ENCODE measurements at places on chromosomes 11 and 22. TPM values are rescaled to one million over a fixed set of nuclear protein-coding genes. Genes with fewer than 3 reads are reported as not detected.

DNA sequence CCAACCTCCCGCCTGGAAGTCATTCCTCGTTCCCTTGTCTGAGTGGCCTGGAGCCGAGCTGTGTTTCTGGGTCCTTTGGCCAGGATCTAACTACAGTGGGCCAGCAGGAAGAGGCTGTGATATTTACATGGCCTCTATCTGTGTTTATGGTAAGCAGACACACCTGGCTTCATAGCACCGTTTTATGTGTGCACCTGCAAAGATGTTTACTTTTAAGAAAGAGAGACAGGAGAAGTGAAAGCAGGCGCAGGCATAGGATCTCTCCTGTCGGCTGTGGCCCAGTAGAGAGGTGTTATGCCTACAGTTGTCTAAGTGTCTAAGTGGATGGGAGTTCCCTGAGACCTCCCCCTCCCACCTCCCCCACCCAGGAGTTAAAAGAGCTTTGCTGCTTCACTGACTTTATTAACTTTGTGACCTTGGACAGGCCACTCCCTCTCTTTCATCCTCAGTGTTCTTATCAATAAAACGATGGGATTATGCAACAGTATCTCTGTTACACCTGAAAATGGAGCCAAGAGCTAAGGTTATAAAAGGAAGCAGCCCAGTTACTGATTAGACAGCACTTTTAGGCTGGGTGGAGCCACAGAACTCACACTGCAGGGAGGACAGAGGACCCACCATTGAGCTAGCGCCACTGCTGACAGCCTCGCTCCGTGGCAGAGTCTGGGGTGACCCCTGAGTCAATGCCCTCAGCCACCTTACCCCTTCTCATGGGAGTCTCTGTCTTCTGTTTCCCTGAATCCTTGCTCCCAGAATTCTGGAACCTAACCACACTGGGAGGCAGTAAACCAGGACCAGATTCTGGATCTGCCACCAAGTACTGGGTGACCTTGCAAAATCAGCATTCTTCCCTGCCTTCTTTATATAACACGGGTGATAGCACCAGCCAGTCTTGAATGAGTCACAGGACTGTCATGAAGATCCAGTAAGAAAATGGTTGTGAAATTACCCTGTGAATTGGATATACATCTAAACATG is 22.0 kb downstream of the ST14 start:
- no peak for DNase-seq

- peak; percentile 68 for DNase-seq
These were observed 52.9 kb downstream of the UVRAG start for GRCh38 chr11:75867778-75868374.

DNA sequence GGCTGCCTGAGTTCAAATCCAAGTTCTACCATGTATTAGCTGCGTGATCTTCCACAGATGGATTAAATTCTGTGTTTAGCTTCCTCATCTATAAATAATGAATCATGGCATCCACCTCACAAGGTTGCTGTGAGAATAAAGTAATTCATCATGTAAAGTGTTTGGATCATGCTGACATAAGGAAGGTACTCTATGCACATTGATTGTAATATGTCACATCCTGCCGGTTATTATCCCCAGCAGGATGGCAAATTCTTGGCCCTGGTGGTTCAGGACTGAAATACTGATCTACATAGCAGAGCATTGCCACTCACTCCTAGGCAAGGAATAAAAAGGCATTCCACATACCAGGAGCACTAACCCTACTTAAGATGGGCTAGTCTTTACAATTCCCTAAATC is 40.8 kb downstream of the LGR4 start:
- DNase-seq = peak; percentile 85

- DNase-seq = no peak
These were observed 4.2 kb downstream of the PDE2A start for GRCh38 chr11:72670041-72670440.

Gene SCGB1A1
- not detected for total RNA-seq

Gene POU2AF3
- total RNA-seq = 0.77 TPM

DNA sequence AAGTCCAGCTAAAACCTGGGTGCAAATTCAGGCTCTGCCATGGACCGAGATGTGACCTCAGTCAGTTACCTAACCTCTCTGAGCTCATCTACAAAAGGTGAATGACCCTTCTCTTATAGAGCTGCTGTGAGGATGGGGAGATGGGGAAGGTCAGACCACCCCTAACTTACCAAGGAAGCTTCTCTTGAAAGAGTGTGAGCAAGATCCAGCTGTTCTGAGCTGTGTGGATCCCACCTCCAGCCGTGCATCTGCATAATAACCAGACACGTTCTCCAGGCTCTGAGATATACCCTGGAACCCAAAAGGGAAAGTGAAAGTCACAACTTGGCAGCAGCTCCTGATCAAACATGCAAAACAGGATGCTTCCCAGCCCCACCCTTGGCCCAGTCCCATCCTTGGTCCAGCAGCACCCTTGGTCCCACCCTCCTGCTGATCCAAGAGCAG is at the start of gene APOL3:
TSS of gene APOL3 (minus strand) at position 257 of the 444 bp plus-strand sequence. CDS start 11,700 bp downstream, outside the sequence.
- no peak for DNase-seq

Gene CDC42EP1
- total RNA-seq = 1.6 TPM

DNA sequence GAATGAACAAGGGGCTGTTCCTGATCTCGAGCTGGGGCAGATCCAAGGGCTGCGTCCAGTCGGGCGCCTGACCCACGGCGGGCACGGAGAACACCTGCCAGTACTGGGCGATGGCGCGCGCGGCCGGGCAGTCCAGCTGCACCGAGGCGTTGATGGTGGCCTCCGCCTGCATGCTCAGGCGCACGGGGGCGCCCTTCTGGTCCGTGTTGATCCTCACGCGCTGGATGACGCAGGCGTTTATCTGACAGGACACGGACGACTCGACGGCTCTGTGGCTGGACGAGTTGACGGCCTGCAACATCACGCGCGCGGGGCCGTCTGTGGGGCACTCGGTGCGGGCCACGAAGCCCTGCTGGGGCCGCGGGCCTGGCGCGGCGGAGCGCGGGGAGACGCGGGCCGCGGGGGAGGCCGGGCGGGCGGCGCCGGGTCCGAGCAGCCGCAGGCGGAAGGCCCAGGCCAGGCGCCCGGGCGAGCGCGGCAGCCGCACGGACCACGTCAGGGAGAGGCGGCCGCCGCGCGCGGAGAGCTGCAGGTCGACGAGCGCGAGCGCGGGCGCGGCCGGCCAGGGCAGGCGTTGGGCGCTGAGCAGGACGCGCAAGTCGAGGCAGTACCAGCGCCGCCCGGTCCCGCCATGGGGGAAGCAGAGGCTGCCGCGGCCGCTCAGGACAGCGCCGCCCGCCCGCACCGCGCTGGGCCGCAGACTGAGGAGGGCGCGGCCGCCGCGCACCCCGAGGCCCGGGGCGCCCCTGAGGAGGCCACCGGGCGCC is 511 bp downstream of the PKDREJ start:
- DNase-seq = no peak

DNA sequence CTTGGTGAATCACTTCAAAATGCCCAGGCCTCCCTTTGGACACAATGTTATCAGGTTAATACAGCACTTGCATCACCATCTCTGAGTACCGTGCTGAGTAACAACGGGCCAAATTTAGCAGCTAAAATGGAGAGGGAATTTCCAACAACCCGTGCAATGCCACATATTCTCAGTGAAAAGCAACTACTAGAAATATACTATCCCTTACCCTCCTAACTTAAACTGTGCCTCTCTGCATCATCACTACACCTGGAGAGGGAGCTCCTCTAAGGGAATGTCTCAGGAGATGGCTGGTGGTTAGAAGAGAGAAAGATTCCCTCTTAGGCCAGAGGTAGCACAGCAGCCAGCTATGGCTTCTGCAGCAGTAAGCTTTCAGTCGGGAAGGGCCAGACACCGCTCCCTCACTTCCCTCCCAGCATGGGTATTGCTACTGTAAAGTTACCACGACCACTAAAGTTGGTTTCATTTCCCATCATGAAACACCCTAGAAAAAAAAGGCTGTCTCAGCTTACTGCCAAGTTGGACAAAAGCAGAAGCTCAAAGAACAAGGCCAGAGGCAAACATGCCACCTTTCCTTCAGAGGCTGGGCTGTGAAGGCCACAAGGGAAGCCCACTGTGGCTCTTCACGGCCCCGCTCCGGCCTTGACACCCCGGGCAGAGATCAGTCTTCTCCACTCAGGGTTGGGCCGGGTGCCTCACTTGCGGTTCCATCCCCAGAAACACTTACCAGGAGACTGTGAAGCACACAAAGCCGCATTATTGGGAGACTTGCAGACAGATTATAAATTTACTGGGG is 3.9 kb downstream of the MAML2 start:
- DNase-seq = no peak

GRCh38 chr11:93732237-93732892 is 8.9 kb downstream of the TAF1D start:
- DNase-seq = no peak

GRCh38 chr11:64864473-64865285 is 13.7 kb downstream of the EHD1 start:
- DNase-seq = no peak

GRCh38 chr11:60959431-60959830 is 7.5 kb upstream of the SLC15A3 start:
- DNase-seq = no peak

GRCh38 chr22:27867953-27868731 is 50.9 kb downstream of the PITPNB start:
- DNase-seq = no peak

Gene IL10RA
- not detected for total RNA-seq

DNA sequence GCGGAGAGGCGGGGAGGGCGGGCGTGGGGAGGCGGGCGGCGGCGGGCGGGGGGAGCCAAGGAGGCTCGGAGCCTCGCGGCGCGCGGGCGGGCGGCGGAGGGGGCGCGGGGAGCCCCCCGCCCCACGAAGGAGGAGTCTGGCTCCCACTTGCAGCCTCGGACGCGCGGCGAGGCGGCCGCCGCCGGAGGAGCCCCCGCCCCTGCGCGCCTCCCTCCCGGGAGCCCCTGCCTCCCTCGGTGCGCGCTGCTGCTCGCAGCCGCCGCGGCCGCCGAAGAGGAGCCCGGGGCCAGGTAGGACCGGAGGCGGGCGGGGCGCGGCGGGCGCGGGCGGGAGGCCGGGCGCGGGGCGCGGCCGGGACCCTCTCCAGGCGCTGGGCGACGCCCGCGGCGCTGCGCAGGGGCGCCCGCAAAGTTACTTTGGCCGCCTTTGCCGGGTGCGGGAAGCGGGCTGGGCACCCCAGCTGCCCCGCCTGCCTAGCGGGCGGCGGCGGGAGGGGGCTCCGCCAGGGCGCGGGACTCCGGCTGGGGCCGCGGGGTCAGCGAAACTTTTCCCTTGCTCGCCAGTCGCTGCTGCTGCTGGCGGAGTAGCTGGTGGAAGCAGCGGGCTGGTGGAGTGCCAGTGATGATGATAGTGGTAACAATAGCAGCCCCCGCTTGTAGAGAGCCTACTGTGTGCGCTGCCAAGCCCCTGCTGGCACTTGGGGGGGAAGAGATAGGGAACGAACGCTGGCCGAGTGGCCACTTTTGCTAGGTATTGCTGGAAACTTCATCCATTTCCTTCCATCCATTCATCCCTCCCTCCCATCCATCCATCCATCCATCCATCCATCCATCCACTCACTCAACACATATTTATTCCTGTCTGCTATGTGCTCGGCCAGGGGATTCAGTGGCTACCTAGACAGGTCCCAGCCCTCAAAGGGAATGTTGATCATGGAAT is at the start of gene MPPED1:
TSS of gene MPPED1 (plus strand) at position 146 of the 939 bp plus-strand sequence. CDS start 12,972 bp downstream, outside the sequence.
- no peak for DNase-seq

- DNase-seq = peak; percentile 54
These were observed 13.0 kb upstream of the OR6A2 start for GRCh38 chr11:6812390-6813005.

Gene ADM2
- 5.4 TPM for total RNA-seq

Gene TMEM151A
- 1.5 TPM for total RNA-seq

Gene EIF1AD
- 86.2 TPM for total RNA-seq

Gene E2F8
- total RNA-seq = 19.5 TPM

DNA sequence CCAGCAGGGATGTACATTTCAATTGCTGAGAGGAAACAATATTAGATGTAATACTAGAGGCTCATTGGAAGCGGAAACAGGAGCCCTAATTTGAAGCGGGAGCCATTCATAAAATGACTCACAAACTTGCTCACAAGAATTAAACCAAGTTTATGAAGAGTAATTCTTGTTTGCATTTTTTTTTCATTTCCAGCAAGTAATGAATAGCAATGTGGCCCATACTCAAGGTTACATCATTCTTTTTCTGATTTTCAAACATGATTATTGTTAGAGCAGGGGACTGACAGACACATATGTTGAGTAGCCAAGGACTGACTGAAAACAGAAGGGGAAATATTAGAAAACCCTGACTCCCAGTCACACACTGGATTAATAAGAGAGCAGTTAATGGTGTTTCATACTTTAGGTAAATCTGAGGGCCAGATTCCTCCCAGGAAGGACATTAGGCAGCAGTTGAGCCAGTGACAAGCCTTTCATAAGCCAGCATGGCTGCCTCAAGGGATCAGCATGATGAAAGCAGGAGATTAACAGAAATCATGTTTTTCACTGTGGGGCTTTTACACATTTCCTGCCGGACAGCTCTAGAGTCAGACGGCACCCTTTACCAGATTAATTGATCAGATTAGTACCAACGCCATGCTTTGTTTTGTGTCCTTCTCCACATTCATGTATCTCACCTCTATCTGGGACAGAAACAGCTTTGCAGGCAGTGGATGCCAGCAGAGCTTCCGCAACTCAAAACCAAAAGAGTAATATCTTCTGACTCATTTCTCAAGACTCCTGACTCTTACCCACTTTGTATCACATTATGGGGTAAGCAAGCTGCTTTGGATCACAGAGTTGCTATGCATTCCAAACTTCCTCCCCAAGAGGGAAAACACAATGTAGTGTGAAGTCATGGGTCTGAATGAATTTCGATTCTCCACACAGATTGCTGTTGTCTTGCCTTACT is 831.6 kb downstream of the KCNA4 start:
- peak; percentile 100 for DNase-seq

DNA sequence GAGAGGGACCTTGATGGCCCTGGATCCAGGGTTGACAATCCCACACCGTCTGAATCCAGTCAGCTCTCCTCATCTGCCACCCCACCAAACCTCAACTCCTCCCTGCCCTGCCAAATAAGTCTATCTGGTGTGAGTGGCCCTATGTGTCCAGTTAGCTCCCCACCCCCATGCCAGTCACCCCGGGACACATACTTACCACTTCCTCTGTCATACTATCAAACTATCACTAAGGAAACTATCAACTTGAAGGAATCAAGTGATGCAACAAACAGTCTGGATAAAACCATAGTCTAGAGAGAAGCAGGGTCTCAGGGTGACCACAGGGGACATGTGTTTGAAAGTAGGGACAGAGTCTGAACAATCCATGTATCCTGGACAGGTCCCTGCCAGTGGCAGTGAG is 13.2 kb upstream of the CSF2RB start:
- DNase-seq = no peak

GRCh38 chr11:10481560-10482349 is 26.7 kb downstream of the AMPD3 start:
- DNase-seq = no peak

All from A673 (cell line).